ENCODE measurements at places on chromosomes 6 and 20. TPM values are rescaled to one million over a fixed set of nuclear protein-coding genes. Genes with fewer than 3 reads are reported as not detected.

ERVFRD-1 gene
- 0.08 TPM for polyA plus RNA-seq

GRCh38 chr6:44386364-44386928 is 1.1 kb upstream of the CDC5L start:
- no peak for DNase-seq

GRCh38 chr20:43942201-43942590 is 27.5 kb downstream of the TOX2 start:
- no peak for DNase-seq

UST gene
- 11.7 TPM for polyA plus RNA-seq

DNA sequence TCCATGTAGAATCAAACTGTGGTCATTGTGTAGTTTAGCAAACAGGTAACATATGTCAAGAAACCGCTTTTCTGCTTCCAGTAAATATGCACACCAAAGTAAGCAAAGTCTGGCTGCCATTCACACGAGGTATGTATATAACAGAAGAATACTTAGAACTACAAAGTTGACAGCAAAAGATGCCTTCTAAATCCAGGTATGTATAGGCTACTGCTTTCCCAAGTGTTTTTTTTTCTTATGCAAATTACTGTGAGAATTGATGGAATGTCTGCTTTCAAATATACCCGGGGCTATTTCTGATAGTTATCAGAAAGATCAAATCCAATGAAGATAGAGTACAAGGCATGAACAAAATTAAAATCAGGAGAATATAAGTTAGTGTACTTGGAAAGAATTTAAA is 229.2 kb downstream of the HACE1 start:
- DNase-seq = no peak

GRCh38 chr6:157980288-157981131 is 1.2 kb upstream of the SYNJ2 start:
- no peak for DNase-seq

DNA sequence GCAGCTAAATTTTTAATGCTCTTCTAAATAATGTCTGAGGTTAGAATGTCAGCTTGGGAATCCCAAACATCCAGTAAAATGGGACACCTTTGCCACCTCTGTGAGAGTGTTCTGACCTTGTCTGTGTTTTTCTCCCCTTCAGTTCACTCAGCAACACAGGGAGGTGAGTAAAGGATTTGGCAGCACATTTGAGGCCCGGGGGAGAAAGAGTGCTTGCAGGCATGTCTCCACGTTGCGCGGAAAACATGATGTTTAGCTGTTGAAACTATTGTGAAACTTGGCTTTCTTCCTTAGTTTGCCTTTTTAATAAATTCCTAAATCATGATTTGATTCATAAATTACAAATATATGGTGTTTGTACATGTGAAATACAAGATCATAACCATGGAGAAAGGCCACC is 707.8 kb upstream of the FLRT3 start:
- no peak for DNase-seq

GSTA2 gene
- 0.22 TPM for polyA plus RNA-seq

- no peak for DNase-seq
These were observed 12.9 kb downstream of the SALL4 start for GRCh38 chr20:51789434-51789833.

PDE10A gene
- 20.4 TPM for polyA plus RNA-seq

- DNase-seq = peak; percentile 46
These were observed 46.7 kb upstream of the MOCS1 start for GRCh38 chr6:39980839-39981580.

DNA sequence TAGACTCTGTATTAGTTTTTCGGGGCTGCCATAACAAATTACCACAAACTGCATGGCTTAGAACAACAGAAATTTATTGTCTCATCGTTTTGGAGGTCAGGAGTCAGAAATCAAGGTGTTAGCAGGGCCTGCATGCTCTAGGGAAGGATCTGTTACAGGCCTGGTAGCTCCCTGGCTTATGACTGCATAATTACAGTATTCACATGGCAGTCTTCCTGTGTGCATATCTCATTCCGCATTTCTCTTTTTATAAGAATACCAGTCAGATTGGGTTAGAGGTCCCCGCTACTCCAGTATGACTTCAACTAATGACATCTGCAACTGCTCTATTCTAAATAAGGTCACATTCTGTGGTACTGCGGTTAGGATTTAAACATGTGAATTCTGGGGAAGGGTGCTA is 59.3 kb upstream of the SLC2A12 start:
- DNase-seq = no peak

- no peak for DNase-seq
These were observed 586.2 kb downstream of the CD109 start for GRCh38 chr6:74282143-74282689.

HFE gene
- polyA plus RNA-seq = 8.8 TPM

GRCh38 chr6:101845621-101846020 is 452.1 kb downstream of the GRIK2 start:
- DNase-seq = no peak

GRCh38 chr6:39007575-39007974 is 41.0 kb upstream of the GLP1R start:
- no peak for DNase-seq

GRCh38 chr6:24721461-24722215 is 2.7 kb upstream of the C6orf62 start:
- no peak for DNase-seq

CAP2 gene
- polyA plus RNA-seq = 13.0 TPM

DNA sequence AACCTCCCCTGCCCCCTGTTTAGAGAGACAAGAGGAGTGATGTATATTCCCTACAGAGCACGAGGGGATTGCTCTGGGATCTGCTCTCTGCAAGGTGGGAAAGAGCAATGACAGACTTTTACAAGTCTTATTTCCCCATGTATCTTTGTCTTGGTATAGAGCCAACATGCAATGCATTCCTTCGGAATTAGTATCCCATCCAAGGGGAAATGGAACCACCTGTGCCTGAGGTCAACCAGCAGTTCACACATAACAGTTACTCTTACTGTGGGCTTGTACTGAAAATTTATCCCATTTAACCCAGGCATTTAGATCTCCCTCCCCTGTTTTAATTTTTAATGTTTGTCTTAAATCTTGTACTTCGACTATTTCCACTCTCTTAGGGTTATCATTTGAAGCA is 250.4 kb downstream of the C6orf118 start:
- no peak for DNase-seq

DNA sequence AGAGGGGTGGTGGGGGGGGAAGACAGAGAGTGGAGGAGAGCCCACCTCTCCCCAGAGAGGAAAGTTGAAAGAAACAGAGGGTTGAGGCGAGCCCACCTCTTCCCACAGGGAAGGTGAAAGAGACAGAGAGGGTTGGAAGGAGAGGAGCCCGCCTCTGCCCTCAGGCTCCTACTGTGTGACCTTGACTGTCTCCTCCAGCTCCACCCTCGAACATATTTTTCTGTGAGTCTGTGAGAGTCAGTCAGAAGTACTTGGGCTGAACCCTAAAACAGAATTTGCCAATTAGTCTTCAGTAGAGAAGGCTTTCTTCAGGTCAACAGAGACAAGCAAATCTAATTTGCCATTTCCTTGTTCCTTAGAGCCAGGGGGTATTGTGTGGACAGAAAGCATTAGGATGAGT is 153.7 kb upstream of the SNX9 start:
- DNase-seq = no peak

GRCh38 chr6:164377348-164377918 is 932.0 kb downstream of the C6orf118 start:
- no peak for DNase-seq

DNA sequence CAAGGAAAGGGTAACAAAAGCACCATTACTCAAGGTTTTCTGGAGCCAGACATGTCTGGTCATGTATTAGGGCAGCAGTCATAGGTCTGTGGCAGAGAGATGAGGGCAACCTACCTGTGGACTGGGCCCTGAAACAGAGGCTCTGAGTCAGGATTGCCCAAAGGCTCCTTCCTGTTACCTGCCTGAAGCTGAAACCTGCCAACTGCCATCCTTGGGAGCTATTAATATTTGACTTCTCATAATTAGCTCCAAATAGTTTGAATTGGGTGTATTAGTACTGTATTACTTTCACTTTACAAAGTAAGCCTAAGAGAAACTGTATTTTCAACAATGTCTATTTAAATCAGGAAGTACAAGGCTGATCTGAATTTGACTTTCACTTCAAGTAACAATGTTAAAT is 72.0 kb upstream of the TBX18 start:
- DNase-seq = no peak

DNA sequence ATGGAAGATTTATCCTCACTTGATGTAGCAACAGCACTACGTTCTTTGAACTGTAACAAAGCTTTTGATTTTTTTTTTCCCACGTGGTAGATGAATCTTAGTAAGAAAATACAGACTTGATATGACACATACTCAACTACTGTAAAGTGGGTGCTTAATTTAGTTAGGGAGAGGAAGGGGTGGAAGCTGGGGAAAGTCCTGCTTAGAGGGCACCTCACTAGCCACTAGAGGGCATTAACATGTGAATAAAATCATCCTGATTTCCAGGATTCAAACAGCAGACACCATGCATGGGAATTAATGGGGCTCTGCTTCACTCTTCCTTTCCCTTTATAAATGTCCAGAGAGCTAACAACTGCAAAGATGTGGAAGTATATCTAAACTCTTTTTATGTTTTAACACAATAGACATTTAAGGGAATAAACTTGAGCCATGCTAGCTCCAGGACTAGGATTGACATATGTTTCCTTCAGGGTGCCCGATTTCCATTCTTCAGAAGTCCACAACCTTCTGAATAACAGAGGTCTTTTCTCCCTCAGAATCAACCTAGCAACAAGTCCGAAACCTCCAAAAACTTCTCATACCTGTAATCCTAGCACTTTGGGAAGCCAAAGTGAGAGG is 250.1 kb downstream of the ATXN1 start:
- DNase-seq = no peak

DNA sequence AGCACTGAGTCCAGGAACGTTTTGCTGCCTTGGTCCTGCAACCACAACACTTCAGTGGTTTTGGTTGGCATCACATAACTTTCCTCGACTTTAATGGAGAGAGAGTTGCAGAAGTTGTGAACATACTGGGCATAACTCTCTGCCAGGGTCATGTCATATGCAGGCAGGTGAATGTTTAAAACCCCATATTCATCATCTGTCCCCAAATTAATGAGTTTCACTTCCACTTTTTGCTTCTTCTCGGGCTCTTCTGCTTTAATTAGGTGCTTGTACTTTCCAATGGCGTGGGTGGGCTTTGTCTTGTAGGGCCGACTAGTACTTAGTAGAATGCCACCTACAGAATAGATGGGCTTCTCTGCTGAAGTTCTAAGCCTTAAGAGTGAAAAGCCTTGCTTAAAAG is 45.2 kb upstream of the TFAP2A start:
- no peak for DNase-seq

DNA sequence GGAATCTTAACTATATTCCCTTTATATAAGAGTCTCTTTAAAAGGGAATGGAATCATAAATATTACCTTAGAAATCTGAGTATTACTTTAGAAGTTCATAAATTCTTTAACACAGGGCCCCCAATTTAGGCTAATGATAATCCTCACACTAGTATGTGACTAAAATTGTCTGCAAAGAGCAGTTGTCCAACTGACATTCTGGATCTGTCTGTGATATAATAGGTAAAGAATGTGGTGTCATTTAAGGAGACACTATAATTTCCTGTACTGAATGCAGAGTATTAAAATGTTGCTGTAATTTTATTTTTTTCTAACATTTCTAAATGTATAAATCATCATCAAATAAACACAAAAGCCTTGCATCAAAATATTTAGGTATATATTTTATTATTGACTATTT is 128.5 kb upstream of the DST start:
- DNase-seq = no peak

GRCh38 chr6:90715093-90715655 is 128.3 kb upstream of the MAP3K7 start:
- no peak for DNase-seq

GRCh38 chr6:144036064-144036834 is 28.2 kb upstream of the PLAGL1 start:
- no peak for DNase-seq

PRICKLE4 gene
- 4.3 TPM for polyA plus RNA-seq

GRCh38 chr20:1394686-1395085 is 1.8 kb upstream of the FKBP1A start:
- no peak for DNase-seq

SLC24A3 gene
- 3.4 TPM for polyA plus RNA-seq

GRCh38 chr6:144951730-144952437 is 666.7 kb downstream of the UTRN start:
- DNase-seq = no peak

DNA sequence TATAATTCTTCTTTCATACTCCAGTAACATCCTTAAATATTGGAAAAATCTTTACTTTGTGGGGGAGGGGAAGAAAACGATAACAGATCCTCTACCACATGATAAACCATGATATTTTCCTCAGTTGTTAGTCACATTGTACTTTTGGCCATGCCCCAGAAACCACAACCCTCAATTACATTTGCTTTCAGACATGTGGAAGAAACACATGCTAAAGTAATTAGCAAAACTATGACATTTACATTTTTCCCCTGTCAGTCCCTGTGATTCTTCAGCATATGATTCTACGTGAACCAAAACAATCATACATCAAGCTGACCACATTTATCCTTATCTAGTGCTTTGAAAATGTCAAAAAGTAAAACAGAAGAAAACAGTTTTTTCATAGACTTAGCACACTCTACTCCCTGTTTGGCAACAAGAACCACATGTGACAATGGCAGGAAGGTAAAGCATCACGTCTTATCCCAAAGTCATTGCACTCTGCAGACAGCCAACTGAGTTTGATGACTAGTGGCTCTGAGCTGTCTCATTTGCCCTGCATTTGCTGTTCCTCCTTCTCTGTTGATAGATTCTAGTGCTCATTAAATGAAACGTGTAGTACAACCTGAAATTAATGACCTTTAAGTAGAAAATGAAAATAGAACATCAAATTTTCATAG is 505.8 kb upstream of the MARCKS start:
- no peak for DNase-seq

DNA sequence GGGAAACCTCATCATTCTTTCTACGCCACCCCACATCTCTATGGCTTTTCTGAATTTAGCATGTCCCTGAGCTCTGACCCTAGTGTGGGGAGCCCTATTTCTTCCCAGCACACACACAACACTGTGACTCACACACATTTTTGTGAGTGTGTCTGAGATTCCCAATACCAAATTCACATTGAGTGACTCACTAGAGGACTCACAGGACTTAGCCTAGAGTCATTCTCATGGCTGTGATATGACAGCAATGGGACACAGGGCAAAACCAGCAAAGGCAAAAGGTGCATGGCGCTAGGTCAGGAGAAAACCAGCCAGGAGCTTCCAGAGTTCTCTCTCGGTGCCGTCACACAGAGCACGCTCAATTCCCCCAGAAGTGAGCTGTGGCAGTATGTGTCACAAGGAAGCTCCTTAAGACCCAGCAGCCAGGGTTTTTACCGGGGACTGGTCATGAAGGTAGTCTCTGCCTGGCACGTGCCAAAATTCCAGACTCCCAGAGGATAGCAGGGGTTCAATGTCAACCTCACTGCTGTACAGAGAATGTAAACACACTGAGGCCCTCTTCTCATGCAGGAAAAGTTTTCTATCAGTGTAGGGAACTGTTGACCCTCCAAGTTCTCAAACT is 6.2 kb downstream of the CSTL1 start:
- DNase-seq = no peak

DNA sequence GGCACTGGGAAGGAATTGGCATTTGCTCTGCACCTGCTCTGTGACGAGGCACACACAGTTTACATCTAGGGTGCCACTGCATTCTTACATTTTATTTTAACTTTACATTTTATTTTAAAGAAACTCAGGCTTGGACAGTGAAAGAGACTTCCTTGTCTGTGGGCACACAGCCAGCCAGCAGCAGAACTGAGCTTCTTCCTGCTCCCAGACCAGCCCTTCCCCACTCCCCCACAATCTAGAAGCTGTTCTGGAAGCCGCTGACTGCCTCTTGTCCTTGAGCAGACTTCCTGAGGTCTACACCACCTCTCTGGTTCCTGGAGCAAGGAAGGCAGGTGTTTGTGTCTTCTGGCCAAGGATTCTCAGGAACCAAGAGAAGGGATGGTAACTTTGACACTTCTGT is 27.9 kb upstream of the CD93 start:
- no peak for DNase-seq
